ENCODE measurements at places on chromosomes 16 and 17.
A peak's percentile ranks its signal among the peaks of the same experiment; 100 is the strongest.

DNA sequence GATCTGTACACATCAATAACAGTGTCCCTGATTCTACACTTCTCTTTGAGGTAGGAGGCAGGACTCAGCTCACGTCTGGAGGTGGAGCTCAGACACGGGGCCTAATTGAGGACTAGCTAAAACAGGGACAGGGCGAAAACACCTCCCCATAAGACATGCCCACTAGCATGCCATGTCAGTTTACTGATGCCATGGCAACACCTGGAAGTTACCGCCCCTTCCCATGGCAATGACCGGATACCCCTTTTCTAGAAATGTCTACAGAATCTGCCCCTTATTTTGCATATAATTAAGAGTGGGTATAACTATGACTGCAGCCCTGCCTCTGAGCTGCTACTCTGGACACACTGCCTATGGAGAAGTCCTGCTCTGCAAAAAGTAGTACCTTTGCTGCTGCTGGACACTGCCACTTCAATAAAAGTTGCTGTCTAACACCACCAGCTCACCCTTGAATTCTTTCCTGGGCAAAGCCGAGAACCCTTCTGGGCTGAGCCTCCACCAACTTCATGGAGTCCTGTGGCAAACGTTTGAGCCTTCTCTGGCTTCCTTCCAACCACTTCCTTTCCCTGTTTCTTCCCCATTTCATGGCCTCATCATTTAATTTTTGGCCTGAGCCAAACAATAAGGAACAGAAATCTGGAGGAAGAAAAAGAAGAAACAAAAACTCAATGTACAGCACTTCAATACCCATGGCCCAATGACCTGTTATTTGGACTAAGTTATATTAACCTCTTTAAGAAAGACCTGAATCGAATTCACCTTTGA, 21.0 kb downstream of the PHB1 start:
- DNase-seq: no peak
- peaks cover 29% of the 10 kb centered on the region for H3K4me1 ChIP-seq
- no peak overlapping the region for H3K4me3 ChIP-seq
- H3K27ac ChIP-seq: no peak overlapping the region
- no peaks in the 10 kb centered on the region for H3K36me3 ChIP-seq

DNA sequence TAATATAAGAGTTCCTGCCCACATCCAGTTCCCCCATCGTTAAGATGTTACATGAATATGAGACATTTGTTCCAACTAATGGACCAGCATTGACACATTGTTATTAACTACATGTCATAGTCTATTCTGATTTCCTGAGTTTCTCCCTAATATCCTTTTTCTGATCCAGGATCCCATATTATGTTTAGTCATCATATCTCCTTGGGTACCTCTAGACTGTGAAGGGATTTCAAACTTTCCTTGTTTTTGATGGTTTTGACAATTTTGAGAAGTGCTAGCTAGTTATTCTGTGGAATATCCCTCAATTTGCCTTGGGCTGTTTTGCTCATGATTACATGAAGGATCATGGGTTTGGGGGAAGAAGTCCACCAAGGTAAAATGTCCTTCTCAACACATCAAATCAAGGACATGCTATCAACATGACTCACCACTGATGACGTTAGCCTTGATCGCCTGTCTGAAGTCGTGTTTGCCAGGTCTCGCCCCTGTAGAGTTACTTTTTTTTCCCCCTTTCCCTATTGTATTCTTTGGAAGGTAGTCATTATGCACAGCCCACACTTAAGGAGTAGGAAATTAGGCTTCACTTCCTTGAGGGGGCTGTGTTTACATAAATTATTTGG, 42.5 kb downstream of the CACNG3 start:
- DNase-seq: no peak
- H3K36me3 ChIP-seq: no peaks in the 10 kb centered on the region
- H3K27ac ChIP-seq: no peak overlapping the region

DNA sequence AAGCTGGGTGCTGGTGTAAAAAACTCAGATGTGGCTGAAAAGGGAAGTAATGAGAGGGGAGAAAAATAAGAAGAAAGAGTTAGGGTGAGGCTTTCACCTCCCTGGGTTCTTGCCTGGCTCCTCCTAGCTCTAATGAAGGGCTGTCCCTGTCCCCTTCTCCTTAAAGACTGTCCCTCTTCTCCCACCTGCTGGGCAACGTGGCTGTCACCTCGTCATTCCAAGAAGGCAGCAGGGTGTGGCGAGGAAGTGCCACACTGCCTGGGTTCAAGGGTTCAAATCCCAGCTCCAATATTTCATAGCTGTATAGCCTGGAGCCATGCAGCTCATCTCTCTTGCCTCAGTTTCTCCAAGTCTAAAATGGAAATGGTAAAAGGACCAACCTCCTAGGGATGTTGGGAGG, 122.5 kb upstream of the CACNG5 start:
- H3K27ac ChIP-seq: no peak overlapping the region
- peaks cover 30% of the 10 kb centered on the region for H3K4me1 ChIP-seq
- no peak for DNase-seq
- no peak overlapping the region for H3K4me3 ChIP-seq
- H3K27me3 ChIP-seq: no peaks in the 10 kb centered on the region

DNA sequence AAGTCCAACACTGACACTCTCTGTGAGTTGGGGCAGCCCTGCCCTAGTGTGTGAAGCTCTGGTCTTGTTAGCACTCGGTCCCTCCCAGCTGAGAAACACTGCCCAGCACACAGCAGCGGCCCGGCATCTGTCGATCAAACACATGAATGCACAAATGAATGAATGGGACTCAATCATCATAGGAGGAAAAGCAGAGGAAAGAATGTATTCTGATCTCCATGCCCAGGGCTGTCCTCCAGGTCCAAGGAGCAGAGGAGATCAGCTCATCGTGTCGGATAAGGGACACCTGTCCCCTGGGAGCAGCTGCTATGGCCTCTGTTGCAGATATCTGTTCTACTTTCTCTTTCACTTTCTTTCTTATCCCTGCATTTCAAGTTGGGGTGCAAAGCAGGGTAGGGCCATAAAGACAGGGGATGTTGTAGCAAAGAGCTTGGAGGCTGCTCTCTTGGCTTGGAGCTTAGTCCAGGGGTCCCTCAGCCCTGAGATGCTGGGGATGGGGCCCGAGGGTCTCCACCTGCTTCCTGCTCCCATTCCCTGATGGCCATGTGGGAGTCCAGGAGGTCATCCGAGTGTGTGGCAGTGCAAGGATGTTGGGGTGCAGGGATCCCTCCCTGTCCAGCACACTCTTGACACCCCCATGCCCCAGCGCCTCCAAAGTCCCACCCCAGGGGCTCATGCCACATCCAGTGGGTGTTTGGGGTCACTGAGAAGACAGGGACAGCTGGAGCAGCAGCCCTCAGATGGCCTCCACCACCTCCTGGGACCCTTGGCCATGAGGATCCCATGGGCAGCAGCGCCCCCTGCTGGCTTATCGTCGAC, 88.2 kb downstream of the IRF8 start:
- H3K4me3 ChIP-seq: no peak overlapping the region
- peak overlapping the region; percentile 55 for H3K27ac ChIP-seq
- peaks cover 7% of the 10 kb centered on the region for H3K27me3 ChIP-seq
- H3K4me1 ChIP-seq: no peaks in the 10 kb centered on the region
- H3K36me3 ChIP-seq: no peaks in the 10 kb centered on the region

GRCh38 chr17:3318336-3318735, 20.2 kb upstream of the OR3A1 start:
- H3K27ac ChIP-seq: no peak overlapping the region
- no peaks in the 10 kb centered on the region for H3K36me3 ChIP-seq
- H3K4me3 ChIP-seq: no peak overlapping the region
- H3K4me1 ChIP-seq: no peaks in the 10 kb centered on the region

DNA sequence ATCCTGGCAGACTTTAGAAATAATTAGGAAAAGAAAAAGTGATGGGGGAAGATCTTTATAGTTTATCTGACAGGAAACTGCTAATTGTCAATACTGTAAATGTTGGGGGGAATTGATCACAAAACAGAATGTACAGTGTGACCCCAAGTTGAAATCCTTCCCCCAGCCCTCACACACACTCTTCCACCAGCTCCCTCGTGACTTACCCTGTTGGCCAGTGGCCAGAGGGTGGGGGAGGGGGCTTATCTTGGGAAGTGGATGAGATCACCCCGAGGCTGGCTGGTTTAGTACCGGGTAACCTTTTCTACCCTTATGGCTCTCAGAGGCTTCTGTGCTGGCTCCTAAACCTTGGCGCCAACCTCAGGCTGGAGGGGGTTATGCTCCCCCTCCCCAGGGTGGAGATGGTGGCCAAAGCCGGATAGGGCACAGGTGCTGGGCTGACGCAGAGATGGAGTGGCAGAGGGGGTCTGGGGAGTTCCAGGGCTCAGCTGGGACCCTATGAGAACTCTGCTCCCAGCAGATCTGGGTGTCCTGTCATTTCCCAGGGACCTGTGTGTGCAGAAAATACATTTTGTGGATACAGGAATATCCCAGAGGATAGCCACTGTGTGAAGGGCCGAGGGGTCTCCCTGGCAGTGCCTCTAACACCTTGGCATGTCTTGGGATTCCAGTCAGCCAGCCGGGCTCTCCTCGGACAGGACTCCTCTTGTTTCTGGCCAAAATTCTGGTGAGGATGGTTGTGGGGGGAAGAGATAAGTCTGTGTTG, 18.6 kb downstream of the CDH16 start:
- DNase-seq: peak; percentile 30
- H3K27ac ChIP-seq: no peak overlapping the region
- H3K36me3 ChIP-seq: no peaks in the 10 kb centered on the region
- peaks cover 6% of the 10 kb centered on the region for H3K27me3 ChIP-seq

- H3K4me1 ChIP-seq: peaks cover 12% of the 10 kb centered on the region
- no peak overlapping the region for H3K4me3 ChIP-seq
- H3K27me3 ChIP-seq: peaks cover 39% of the 10 kb centered on the region
- no peak for DNase-seq
Measured at GRCh38 chr17:50568659-50569058, 8.1 kb downstream of the CACNA1G start.

GRCh38 chr16:47888734-47889133, 267.1 kb downstream of the ABCC12 start:
- no peaks in the 10 kb centered on the region for H3K36me3 ChIP-seq
- peaks cover 5% of the 10 kb centered on the region for H3K27me3 ChIP-seq
- no peak overlapping the region for H3K27ac ChIP-seq
- no peak for DNase-seq
- peaks cover 18% of the 10 kb centered on the region for H3K4me1 ChIP-seq

DNA sequence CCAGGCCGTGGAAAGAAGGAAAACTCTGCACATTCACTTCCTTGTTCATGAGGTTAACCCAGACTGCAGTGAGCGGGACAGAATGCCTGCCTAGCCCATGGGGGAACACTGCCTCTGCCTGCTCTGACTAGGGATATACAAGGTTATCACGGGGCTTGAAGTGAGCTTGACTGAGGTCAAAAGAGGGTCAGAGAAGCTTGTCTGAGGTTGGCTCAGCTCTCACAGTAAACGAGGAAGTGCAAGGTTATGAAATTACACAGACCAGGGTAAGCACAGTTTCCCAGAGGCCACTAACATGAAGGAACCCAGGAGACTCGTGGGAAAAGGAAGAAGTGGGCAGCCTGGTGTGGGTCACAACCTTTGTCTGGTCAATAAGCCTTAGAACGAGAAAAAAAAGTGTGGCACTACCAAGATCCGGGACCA, 28.7 kb downstream of the HIC1 start:
- peak overlapping the region; percentile 75 for H3K4me3 ChIP-seq
- no peak for DNase-seq
- H3K27ac ChIP-seq: no peak overlapping the region
- peaks cover 41% of the 10 kb centered on the region for H3K4me1 ChIP-seq
- peaks cover 7% of the 10 kb centered on the region for H3K27me3 ChIP-seq

- peaks cover 42% of the 10 kb centered on the region for H3K36me3 ChIP-seq
- no peak overlapping the region for H3K27ac ChIP-seq
Measured at GRCh38 chr16:30666681-30667080, 8.4 kb downstream of the FBRS start.

- H3K4me1 ChIP-seq: peaks cover 38% of the 10 kb centered on the region
- no peak overlapping the region for H3K4me3 ChIP-seq
- no peak overlapping the region for H3K27ac ChIP-seq
- DNase-seq: no peak
- peaks cover 17% of the 10 kb centered on the region for H3K27me3 ChIP-seq
- H3K36me3 ChIP-seq: peaks cover 12% of the 10 kb centered on the region
Measured at GRCh38 chr17:3976675-3977171, 12.5 kb upstream of the ATP2A3 start.

DNA sequence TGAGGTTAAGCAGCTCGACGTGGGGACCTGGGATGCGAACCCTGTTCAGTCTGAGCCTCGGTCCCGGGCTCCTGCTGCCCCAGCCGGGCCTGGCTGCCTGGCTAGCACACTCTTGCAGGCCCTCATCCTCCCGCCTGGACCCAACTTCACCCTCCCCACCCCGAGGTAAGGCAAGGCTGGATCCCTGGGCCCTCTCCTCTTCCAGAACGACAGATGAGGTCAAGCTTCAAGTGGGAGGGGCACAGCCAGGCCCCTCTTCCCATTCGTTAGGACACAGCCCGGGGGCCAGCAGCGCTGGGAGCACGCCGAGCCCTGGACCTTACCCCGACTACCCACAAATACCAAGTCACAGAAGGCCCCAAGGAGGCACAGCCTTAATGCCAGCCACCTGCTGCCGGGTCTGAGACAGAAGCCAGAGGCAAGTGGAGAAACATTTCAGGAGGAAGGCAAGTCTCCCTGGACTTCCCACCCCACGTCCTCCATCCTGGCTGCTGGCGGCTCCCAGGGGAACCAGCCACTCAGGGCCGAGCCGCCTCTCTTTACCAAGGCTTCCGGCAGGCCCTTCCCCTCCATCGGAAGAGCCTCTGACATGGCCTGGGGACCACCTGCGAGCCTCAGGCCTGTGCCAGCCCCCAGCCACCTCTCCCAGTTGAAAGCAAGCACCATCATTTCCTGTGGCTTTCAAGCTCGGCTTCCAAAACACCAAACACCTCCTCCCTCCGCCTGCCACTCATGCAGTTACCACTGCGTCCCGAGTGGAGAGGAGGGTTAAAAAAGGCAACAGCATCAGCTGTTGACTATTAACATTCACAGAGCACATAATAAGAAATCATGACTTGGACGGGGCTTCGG, 59.9 kb downstream of the RPH3AL start:
- no peaks in the 10 kb centered on the region for H3K36me3 ChIP-seq
- H3K27me3 ChIP-seq: peaks cover 11% of the 10 kb centered on the region
- DNase-seq: no peak
- no peak overlapping the region for H3K27ac ChIP-seq
- no peaks in the 10 kb centered on the region for H3K4me1 ChIP-seq
- H3K4me3 ChIP-seq: no peak overlapping the region

GRCh38 chr17:33243732-33244131, 49.4 kb downstream of the ASIC2 start:
- H3K4me1 ChIP-seq: no peaks in the 10 kb centered on the region
- no peak overlapping the region for H3K4me3 ChIP-seq
- DNase-seq: no peak
- no peak overlapping the region for H3K27ac ChIP-seq

- peaks cover 8% of the 10 kb centered on the region for H3K27me3 ChIP-seq
- H3K4me1 ChIP-seq: peaks cover 2% of the 10 kb centered on the region
- no peak for DNase-seq
- H3K4me3 ChIP-seq: no peak overlapping the region
- H3K27ac ChIP-seq: no peak overlapping the region
Measured at GRCh38 chr16:11403534-11403795, 58.2 kb downstream of the RMI2 start.

Data from endothelial cell (in vitro differentiated cells).